ENCODE measurements at places on chromosomes 5 and 9.
A peak's percentile ranks its signal among the peaks of the same experiment; 100 is the strongest.

GRCh38 chr5:132998556-132998955 is 27.8 kb downstream of the ZCCHC10 start:
- no peak for DNase-seq

DNA sequence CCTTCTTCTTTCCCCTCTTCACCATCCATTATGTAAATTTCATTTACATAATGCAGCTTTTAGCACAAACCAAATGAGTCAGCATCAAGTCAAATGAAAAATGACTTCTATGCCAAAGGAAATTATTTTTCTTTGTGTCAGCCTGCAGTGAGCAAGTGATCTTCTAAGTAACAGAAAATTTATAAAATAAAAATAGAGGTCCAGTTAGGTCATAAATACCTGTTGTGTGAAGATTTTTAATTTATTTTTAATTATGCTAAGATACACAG is 16.7 kb upstream of the THG1L start:
- DNase-seq: no peak

DNA sequence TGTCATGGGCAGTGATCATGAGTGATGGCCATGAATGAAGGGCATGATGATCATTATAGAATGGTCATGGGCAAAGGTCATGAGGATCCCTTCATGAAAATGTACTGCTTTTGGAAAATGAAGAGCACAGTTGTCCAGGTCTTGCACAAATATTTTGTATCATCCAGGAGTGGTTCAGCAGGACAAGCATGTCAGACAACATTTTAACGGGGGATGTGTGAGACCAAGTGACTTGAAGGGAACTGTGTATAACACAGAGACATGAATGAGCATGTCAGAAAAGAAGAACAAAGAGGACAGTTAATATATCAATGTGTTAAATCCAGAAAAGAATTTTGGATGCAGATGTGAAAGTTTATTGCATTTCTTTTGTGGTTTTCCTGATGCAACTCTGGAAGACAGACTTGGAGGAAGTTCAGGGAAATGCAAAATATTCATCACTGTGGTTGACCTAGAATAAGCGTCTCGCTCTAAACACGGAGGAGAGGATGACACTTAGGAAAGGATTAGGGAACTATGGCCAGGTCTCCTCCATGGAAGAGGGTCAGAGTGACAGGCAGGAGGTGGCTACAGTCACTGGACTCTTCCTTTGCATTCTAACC is 116.1 kb upstream of the IRX4 start:
- DNase-seq: no peak

GRCh38 chr5:3490957-3491507 is 104.6 kb upstream of the IRX1 start:
- no peak for DNase-seq

DNA sequence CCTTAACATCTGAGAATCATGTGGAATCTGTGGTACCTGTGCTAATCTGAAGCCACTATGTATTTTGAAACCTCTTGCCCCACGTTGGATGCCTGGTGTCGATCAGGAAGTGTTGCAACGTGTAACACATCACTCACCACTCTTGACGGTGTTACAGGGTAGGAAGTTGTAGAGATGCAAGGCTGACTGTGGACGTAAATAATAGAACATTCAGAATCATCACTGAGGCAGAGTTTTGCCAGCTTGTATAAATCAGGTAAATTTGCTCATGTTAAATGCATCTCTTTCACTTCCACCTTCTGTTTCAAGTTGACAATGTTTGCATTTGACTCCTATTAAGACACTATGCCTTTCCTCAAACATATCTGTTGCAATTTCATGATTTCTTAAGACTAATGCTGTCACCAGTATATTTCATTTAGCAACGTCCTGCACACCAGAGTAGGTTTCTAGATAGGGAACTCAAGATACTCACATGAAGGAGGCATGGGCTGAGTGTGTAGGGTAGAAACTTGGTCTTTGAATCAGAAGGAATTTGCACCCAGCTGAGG is 38.1 kb downstream of the BASP1 start:
- DNase-seq: peak; percentile 53

- DNase-seq: no peak
Observed at GRCh38 chr5:16563686-16564085, 53.1 kb downstream of the RETREG1 start.

- no peak for DNase-seq
Observed at GRCh38 chr5:66850354-66851075, 254.3 kb downstream of the MAST4 start.

DNA sequence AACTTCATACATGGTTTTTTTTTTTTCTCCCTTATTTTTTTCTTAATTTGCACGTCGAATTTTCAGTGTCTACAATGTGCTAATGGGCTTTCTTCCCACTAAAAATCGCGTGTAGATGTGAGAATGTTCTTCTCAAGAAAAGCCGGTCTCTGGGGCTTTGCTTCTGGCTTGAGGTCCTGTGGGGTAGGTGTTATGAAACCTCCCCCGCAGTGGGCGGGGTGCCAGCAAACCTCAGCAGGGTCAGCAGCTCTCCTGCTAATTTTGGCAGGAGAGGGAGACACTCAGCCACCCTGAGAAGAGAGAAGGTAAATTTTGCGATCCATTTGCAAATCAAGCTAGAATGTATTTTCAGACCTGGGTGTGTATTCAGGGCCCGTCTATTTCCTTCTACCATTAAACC is 59.9 kb downstream of the NPR3 start:
- no peak for DNase-seq

- DNase-seq: no peak
Observed at GRCh38 chr9:98961513-98962180, 17.9 kb downstream of the COL15A1 start.

DNA sequence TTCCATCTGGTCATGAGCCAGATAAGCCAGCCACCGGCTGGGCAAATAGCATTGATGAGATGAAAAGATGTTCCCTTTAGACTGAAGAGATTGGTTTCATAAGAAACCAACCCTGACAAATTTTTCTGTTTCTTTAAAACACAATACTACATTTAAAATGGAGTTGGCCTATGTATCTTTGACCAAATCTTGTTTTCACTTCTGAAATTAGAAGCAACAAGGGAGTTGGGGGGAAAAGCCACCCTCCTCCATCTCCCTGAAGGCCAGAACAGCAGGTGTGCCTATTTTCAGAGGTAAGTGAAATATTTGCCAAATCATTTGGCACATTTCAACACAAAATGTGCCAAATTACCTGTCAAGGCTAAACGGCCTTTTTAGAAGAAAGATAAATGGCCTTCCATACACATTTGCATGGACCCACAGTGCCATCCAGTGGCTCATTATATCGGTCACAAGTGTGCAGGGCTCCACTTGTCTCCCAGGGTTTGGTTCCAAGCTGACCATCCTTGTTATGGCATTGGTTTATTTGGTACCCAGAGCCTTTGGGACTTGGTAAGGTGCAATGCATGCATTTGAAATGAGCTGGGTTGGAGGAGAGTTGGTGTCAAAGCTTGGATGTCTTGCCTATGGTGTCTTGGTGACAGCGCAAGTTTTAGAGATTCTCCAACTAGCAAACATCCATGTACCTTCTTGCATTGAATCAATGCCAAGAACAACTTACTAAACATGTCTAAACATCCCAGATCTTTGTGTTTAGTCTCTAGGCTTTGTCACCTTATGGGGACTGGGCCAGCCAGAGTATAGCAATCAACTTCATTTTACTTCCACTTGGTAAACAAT is 372.0 kb upstream of the KIF2A start:
- peak; percentile 2 for DNase-seq

- peak; percentile 3 for DNase-seq
Observed at GRCh38 chr9:4299005-4299795, 668 bp downstream of the GLIS3 start.

GRCh38 chr5:15938961-15939360 is 240.6 kb downstream of the MARCHF11 start:
- no peak for DNase-seq

GRCh38 chr9:25571491-25571890 is 106.8 kb downstream of the TUSC1 start:
- DNase-seq: no peak

DNA sequence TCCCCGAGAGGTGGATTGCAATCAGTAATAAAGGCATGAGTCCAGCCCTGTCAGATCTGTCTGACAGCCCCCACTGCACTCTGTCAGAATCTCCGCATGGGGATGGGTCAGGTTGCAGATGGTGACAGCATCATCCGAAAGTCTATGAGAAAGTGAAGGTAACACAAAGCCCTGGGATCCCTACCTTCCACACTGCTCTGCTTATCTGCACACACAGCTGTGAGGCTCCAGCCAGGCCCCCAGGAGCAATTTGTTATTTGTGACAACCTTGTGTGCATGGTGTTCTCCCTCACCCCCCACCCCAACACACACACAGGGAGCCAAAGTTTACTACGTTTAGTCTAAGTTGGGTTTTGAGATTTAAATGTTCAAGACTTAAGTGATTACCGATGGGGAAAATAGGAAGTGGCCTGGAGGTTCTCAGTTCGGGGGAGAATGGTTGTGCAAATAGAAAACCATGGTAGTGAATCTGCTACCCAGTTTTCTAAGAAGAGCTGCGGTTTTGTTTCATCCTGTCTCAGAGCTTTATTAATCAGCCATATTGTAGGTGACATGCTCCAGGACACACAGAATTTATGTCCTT is 92.7 kb downstream of the SV2C start:
- DNase-seq: peak; percentile 10

- DNase-seq: no peak
Observed at GRCh38 chr5:154885439-154885838, 27.0 kb downstream of the CNOT8 start.

GRCh38 chr5:173480896-173481295 is 135.6 kb downstream of the BOD1 start:
- DNase-seq: no peak

DNA sequence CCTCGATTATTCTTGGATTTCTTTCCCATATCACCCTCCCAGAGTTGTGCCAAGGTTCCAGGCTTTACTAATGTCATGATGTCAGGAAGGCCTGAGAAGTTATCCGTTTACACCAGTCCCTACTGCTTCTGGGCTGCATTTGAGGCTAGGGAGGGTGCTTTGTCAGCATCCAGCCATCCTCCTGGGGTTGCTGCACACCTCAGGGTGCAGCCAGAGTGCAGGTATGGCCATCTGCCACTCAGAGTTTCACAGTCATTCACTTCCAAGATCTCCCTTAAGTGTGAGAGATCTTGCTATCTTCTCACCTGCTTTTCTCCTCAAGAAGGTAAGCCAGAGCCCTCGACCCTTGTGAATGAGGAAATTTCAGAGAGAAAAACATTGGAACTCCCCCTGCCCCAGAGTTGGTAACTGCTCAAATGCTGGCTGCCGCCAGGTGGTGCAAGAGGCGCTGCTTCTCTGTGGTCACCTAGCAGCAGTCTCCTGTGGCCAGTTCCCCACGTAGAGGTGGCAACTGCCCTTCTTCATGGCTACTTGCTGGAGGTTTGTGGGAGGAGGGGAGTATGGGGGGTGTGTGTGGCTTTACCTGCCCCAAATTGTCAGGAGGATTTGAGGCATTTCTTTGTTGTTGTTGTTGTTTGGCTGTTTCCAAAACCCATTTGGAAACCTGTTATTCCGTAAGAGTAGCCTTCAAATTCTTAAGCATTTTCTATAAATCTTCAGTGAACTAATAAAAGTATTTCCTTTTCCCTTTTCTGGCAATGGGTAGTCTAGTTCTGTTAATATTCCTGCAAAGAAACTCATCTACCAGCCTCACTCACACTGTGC is 259.6 kb upstream of the DMRT1 start:
- no peak for DNase-seq

- DNase-seq: no peak
Observed at GRCh38 chr9:104907278-104907951, 20.5 kb downstream of the ABCA1 start.

- no peak for DNase-seq
Observed at GRCh38 chr5:79021753-79022152, 36.6 kb upstream of the ARSB start.

GRCh38 chr5:3818624-3819023 is 223.0 kb downstream of the IRX1 start:
- no peak for DNase-seq

GRCh38 chr9:132798817-132799790 is 79.0 kb downstream of the AK8 start:
- no peak for DNase-seq

GRCh38 chr5:137375741-137376526 is 123.2 kb downstream of the SPOCK1 start:
- no peak for DNase-seq

GRCh38 chr5:76221311-76221710 is 138.1 kb downstream of the SV2C start:
- DNase-seq: no peak

GRCh38 chr5:161023551-161023950 is 171.5 kb upstream of the ATP10B start:
- no peak for DNase-seq

GRCh38 chr9:110797611-110798010 is 129.0 kb downstream of the MUSK start:
- DNase-seq: no peak

DNA sequence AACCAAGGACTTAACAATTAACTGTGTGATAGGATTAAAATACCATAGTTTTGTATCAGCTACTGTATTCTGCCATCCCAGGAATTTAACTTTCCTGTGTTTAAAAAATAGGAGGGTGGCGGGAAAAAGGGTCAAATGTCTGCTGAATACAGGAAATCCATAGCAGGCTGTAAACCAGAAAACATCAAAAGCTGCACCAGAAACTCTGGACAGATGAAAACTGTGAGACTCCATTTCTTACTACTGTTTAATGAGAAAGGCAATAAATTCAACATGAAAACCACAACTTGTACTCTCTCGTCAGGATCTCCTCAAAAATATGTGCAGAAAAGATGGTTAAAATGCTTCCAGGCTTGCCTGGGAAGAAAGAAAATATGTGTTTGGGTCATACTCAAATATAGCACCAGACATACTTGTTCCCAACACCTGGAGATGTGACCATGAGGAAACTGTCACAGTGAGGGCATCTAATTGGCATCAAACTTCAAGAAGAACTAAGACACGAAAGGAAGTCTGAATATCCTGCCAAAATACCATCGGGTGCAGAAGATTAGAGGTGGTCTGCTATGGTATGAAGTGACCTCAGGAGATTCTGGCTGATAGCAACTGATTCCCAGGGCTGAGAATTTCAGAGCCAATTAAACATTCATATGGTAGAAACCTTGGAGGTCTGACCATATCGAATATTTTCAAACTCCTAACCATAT is 164.7 kb upstream of the TARS1 start:
- DNase-seq: no peak

DNA sequence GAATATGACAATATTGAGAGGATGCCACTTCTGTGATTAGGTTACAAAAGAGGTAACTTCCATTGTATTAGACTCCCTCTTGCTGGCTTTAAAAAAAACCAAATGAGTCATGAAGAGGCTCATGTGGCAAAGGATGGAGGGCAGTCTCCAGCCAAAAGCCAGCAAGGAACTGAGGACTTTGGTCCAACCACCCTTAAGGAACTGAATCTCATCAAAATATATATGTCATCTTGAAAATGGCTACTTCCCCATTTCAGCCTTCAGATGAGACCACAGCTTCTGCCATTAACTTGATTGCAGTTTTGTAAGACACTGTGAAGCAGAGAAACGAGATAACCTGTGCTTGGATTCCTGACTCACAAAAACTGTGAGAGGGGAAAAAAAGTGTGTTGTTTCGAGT is 15.5 kb upstream of the TRIM32 start:
- no peak for DNase-seq

DNA sequence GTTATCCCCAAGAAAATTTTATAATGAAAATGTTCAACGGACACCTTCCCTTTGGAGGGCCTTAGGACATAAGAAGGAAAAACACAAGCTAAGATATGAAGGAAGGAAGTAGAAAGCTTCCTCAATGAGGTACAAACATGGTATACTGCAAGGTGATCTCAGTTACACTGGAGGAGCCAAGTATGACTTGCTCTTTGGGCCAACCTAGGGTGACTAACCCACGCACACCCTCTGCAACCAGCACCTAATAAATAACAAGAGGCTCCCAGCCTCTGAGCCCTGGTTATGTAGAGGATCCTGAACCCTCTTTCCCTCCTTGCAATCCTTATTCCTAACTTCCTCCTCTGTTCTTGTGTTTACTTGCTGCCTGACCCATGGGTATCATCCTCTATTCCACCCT is 38.3 kb upstream of the KCNV2 start:
- DNase-seq: no peak
